ENCODE measurements at places on chromosomes 5 and 9.

DNA sequence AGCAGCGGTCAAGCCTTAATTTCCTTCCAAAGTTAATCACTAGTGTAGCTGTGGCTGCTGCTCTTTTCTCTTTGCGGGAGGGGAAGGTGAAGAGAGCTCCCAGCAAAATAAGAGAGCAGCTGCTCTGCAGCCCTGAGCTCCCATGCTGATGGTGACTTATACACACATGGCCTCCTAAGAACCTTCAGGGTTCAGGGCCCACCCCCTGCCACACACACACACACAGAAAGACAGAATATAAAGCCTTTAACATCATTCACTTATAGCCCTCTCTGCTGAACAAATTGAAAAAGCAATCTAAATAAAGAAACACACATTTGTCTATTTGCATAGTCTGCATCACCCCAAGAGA is 43.6 kb downstream of the GAS1 start:
- no peak for ATAC-seq

DNA sequence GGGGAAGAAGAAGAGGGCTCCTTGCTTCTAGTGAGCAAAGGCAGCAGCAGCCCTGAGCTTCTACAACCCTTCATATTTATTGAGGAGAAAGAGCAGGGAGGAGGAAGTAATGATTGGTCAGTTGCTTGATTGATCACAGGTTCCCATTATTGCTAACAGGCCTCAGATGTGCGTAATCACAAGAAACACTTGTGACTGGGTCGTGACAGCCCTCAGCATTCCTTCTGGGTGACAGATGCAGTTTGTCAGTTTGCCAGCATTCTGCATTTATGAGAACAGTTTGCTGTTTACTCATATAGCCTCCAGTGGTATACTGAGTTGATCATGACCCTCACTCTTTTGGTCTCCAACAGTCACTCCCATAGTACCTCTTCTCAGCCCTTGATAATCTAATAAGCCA is 111.5 kb upstream of the TNC start:
- ATAC-seq, result no peak

DNA sequence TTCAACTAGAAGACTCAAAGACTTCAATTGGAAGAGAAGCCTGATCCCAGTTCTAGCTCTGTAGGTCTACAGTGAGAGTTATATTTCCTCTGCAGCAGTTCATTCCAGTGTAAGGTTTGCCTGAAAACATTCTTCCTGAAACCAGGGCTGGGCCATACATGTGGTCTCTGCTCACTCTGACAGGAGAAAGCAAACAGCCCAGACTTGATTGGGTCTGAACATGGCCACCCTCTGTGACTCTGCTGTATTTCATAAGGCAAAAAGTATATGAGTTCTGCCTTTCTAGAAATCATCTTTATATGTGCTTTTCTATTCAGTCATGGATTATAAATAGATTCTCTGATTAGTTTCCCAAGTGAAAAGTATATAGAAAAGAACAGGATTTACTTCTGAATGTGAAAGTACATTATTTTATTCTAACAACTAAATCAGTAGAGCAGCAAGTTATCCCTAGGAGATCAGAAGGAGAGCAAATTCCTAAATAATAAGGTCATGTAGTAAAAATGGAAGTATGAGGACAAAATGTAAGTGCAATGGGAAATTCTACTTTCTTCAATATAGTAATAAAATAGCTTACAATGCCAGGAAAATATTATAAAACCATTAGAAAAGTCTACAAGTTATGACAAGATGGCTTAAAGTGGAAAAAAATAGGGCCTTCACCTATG is 144.3 kb downstream of the EFNA5 start:
- no peak for ATAC-seq

DNA sequence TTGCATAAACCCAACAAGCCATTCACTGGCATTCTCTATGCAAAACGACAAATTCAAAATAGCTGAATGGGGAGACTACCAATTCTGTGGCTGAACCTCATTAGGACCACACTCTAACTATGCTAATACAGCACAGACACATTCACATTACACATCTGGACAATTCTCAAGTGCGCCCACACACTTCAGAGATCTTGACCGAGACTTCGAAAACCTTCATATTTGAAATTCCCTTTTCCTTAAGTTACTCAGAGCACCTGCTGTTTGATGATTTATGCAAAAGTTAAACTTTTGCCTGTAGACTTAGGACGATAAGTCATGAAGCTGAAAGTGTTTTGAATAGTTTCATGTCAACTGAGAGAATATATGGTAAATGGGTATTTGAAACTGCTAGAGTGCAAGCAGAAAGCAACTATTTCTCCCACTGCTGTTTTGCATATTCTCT is 111.9 kb downstream of the FBN2 start:
- no peak for ATAC-seq

DNA sequence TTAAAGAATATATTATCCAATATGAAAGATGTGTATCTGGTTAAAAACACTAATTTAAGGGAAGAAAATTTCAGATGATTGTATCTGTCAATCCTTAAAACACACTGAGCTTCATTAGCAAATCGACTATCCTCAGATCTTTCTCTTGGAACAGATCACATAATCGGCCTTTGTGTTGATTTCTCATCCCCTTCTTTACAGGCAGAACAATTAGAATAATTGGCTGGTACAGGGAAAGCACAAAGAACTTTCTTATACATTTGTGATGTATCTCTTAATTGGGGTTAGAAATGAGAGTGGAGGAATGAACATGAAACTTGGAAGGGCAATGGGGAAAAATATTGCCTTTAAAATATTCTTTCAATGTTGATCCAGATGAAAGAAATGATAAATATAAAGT is 662.1 kb downstream of the TLE4 start:
- ATAC-seq, result no peak

GRCh38 chr9:82504620-82505019 is 516.0 kb downstream of the SPATA31D1 start:
- no peak for ATAC-seq

GRCh38 chr9:133621725-133622267 is 12.6 kb upstream of the FAM163B start:
- no peak for ATAC-seq

Data from SK-N-SH treated with all-trans-retinoic acid at 6 μM for 48 hours (cell line).